NCI-H187 (cell line): ENCODE measurements at places on chromosomes 5 and 9.

DNA sequence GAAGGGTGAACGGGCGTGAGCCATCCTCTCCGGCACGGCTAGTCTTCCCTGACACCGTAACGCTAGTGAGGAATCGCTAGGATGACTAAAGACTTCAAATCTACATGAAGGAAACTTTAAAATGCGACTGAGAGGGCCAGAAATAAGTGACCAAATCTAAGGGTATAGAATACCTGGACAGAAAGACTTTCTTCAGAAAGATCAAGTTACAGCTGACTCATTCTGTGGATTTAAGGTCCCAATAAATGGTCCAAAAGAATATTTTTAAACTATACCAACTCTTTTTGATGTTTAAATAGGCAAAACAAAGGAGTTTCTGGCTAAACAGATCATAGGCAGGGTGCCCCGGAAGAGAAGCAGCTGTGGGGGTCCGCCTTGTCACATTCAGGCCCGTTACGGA lies 38.9 kb upstream of the CEP72 start:
- no peak for DNase-seq

DNA sequence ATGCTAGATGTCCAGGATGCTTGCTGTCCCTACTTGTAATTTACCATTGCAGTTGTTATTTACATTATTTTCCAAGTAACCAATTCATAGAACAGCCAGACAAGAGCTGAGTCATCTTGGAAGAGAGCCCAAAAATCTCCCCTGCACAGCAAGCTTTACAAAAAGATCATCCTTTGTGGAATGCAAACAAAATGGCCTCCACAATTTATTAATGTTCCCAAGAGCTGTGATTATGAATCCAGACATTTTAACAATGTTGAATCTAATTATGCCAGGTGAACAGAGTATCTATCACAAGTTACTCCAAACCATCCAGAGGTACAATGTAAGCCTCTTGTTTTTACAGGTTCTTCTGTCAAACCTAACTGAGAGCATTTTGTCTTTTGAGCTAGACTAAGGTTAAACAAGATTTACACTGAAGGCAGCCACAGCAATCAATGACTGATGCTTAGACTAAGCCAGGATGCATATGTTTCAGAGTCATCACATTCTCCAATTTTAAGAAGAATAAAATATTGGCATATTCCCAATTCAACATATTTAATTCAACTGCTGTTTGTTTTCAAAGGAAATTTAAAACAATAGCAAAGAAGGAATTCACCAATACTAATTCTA lies 95.3 kb upstream of the SLC12A2 start:
- no peak for DNase-seq

GRCh38 chr9:3525096-3525835 lies 535 bp downstream of the RFX3 start:
- DNase-seq, result no peak

DNA sequence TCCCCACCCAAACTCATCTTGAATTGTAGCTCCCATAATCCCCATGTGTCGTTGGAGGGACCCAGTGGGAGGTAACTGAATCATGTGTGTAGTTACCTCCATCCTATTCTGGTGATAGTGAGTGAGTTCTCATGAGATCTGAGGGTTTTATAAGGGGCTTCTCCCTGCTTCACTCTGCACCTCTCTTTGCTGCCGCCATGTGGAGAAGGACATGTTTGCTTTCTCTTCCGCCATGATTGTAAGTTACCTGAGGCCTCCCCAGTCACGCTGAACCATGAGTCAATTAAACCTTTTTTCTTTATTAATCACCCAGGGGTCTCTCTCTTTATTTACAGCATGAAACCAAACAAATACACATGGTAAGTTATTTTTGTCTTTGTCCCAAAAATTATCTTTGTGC lies 726.1 kb downstream of the CDH18 start:
- no peak for DNase-seq

- DNase-seq, result no peak
These were observed 61.2 kb upstream of the CNOT6 start for GRCh38 chr5:180433032-180433422.

DNA sequence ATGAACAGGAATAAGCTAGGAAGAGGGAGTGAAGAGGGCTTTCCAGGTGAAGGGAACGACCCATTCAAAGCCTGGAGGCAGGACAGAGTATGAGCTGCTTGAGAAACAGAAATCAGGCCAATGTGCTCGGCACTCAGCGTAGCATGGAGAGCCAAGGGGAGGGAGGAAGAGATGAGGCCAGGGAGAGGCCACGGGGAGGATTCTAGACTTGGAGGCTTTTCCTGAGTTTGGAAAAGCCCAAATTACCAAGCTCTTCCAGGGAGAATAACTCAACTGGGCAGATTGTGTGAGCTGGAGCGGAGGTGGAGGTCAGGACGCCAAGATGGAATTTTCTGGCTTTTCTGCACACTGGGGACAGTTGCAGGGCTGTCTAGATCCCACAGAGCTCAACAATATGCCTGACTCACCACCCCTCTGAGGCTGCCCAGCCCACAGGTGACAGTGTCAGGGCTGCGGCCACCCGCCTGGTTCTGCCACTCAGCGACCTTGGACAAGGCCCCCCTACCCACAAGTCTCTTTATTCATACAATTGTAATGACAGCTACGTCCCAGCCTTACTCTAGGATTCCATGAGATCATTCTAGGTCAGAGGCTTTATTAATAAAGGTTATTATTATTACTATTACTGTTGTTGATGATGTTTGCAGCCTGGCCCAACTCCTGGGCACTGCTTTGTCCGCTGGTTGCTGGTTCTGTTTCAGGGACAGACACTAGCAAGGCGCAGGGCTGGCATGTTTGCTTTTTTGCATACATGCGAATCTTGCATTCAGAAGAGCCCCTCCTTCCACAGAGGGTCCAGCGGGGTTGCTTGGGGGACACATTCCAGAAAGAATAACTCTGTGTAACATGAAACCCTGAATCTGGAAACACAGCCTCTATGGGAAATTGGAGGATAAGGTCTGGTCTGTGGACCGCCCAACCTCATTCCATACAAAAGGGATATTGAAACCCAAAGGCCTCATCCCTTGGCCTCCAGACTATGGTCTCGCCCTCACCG lies 9.4 kb upstream of the LMX1B start:
- no peak for DNase-seq

GRCh38 chr9:82117026-82117811 lies 128.6 kb downstream of the SPATA31D1 start:
- DNase-seq, result no peak

GRCh38 chr9:5448016-5448415 lies 2.3 kb upstream of the CD274 start:
- no peak for DNase-seq

GRCh38 chr9:131812116-131812790 lies 72.4 kb upstream of the RAPGEF1 start:
- no peak for DNase-seq

GRCh38 chr5:98773464-98774191 lies at the start of gene RGMB:
Gene RGMB (plus strand): TSS chr5:98773663. CDS start chr5:98774071, 408 bp downstream.
- peak; percentile 90 for DNase-seq

GRCh38 chr9:84059936-84060335 lies 79.3 kb downstream of the RMI1 start:
- no peak for DNase-seq

DNA sequence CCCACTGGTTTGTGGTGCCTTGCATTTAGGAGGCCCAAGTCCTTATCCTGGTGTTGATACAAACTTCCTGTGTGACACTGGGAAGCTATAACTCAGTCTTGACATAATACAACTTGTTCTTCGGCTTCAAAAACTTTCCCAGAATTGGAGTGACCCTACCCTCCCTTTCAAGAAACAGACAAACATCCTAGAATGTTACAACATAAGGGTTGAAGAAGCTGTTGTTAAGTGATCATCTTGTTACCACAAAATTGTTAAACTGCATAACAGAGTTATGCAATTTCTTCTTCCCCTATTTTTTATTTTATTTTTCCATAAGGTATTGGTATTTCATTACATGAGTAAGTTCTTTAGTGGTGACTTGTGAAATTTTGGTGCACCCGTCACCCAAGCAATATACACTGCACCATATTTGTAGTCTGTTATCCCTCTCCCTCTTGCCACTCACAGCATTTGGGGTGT lies 21.3 kb downstream of the TLR4 start:
- DNase-seq, result no peak

GRCh38 chr5:124913329-124913653 lies 166.9 kb upstream of the ZNF608 start:
- no peak for DNase-seq
